Mammary epithelial cell (primary cell): ENCODE measurements at places on chromosomes 11 and 22.

GRCh38 chr22:44711690-44712555, 9.9 kb downstream of the PRR5 start:
- no peak for DNase-seq

GRCh38 chr11:33557201-33557600, 143.4 kb downstream of the C11orf91 start:
- DNase-seq = peak; percentile 92

DNA sequence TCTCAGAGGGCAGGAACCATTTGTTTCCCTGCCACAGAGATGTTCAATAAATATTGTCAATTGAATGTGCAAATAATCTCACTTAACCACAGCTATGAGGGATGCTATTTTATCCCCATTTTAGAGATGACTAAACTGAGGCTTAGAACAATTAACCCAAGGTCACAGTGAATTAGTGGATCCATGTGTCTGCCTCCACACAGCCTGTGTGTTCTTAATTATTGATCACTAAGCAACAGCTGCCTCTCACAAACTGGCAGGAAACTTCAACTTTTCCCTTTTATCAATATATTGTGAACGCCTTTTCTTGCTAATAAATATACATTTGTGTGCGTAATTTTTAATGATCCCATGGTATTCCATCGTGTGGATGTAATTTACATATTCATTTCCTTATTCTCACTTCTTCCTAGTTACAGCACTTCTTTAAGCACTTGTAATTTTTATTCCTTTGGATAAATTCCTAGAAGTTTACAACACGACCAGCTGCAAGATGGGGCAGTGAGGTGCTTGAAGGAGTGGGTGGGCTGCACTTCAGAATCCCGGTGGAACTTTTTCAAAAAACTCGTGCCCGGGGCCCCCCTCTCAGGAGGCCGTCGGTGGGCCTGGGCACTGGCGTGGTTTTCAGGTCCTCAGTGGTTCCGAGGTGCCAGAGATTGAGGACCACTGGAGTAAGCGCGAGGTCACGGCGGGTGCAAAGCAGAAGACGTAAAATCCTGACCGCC, 915 bp upstream of the SREBF2 start:
- DNase-seq = no peak

GRCh38 chr11:134072844-134073243, 4.0 kb downstream of the JAM3 start:
- no peak for DNase-seq

GRCh38 chr11:119370486-119371046, 10.9 kb downstream of the USP2 start:
- DNase-seq = no peak

DNA sequence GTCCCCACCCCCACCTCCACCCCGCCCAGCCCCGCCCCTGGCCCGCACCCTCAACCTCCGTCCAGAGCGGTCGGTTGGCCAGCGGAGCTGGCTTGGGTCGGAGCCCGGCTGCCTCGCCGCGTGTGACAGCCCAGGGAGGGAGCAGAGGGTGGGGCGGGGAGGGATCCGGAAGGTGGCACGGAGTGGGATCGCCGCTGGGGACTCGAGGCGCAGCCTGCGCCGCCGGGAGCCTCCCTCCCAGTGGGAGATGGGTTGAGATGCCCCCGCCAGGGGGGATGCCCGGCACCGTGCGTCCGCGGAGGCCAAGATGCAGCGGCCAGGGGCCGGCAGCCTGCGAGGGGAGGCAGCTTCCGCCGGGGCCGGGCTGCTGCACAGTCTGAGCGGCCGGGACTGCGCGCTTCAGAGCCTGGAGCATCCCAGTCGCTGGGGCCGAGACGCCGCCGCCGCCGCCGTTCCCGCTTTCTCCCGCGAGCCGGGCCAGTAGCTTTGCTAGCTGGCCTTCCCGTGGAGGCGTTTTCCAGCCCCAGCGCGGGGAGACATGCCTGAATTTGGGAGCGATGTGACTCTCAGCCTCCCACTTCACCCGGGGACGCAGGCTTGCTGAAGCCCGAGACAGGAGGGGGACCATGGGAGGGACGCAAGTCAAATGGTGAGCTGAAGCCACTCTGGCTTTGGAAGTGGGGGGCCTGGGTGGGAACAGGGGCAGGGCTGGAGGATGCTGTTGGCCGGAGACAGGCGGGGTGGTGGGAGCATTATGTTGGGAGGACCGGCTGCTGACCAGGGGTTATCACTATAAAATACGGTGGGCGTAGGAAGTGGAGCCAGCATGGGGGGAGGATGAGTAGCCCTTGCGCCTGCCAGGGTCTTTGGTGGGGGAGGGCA, 40.2 kb downstream of the DIXDC1 start:
- peak; percentile 37 for DNase-seq

DNA sequence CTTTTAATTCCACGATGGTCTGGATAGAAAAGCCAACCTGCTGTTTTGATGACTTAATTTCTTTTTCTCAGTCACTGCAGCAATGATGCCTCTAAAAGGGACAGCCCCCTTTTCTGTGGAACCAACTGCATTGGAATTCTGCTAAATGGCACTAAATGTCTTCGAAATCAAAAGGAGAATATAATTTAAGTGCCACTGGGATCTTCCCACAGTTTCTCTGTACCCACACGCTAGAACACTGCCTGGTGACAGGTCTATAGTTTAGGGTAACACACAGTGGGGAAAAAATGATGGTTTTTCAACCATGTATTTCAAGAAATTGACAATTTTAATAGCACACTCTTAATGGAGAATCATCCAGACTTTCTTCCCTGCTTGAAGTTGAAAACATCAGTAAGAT, 182.3 kb downstream of the OPCML start:
- no peak for DNase-seq

DNA sequence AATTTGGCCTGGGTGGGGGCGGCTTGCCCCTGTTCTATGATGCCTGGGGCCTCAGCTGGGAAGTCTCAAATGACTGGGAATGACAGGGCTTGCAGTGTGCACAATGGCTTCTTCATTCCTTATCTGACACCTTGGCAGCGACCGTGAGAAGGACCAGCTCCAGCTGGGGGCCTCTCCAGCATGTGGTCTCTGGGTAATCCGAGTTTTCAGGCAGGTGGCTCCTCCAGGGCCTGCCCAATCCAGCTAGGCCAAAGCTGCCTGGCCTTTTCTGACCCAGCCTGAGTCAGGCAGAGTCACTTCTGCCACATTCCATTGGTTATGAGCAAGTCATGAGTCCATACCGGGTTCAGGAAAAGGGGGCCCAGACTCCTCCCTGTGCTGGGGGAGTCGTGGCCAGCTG, 646.0 kb downstream of the OPCML start:
- DNase-seq = peak; percentile 59

- DNase-seq = no peak
Measured at GRCh38 chr11:26898799-26899198, 95.1 kb upstream of the FIBIN start.

DNA sequence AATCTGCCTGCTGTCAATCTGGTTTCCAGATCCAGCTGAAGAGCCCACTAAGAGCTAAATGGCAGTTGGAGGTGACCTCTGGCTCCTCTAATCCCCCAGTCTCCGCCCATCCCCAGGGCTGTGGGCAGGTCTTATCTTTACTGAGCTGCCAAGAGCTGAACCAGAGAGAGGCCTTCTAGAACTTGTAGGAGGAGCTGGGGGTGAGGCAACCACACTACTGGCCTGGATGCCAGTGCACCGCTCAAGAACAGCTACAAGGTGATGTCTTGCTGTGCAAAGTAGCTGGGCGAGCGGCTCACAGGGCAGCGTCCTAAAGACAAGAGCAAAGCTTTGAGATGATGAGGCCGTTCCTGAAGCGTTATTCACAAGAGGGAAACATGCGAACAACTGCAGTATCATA, 374.6 kb downstream of the CTTN start:
- no peak for DNase-seq

GRCh38 chr11:115437902-115438575, 66.2 kb downstream of the CADM1 start:
- DNase-seq = no peak

- no peak for DNase-seq
Measured at GRCh38 chr11:47908198-47908597, 60.0 kb upstream of the NUP160 start.

DNA sequence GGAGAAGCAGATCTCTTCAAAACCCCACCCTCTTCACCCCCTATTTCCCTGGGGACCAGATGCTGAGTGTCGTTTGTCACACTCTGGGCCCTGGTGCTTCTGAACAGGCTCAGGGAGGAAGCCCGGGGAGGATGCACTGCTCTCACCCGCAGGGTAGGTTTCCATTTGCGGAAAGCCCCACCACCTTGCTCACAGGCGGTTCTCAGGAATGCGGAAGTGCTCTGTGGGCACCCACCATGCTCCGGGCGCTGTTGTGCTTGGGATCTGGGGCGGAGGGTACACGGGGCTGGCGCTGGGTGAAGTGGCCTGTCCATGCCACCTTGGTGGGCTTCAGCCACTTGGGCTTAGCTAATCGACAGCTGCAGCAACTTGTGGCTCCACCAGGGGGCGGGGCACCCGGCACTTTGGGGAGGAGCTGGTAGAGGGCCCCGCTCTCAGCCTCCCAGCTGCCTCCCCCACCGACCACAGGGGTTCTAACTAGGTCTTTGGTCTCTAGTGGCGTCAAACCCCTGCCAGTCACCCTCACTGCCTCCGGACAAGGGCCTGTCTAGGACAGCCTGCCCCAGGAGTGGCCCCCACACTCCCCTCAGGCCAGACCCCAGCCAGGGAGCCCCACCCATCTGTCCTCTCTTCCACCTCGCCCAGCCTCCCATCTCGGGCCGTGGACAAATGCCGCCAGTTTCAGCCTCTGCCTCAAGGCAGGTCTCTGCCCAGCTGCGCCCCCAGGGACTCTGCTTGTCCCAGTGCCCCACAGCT, 7.4 kb downstream of the NDUFV1 start:
- peak; percentile 57 for DNase-seq

GRCh38 chr22:25750569-25751173, 8.7 kb downstream of the MYO18B start:
- DNase-seq = no peak

DNA sequence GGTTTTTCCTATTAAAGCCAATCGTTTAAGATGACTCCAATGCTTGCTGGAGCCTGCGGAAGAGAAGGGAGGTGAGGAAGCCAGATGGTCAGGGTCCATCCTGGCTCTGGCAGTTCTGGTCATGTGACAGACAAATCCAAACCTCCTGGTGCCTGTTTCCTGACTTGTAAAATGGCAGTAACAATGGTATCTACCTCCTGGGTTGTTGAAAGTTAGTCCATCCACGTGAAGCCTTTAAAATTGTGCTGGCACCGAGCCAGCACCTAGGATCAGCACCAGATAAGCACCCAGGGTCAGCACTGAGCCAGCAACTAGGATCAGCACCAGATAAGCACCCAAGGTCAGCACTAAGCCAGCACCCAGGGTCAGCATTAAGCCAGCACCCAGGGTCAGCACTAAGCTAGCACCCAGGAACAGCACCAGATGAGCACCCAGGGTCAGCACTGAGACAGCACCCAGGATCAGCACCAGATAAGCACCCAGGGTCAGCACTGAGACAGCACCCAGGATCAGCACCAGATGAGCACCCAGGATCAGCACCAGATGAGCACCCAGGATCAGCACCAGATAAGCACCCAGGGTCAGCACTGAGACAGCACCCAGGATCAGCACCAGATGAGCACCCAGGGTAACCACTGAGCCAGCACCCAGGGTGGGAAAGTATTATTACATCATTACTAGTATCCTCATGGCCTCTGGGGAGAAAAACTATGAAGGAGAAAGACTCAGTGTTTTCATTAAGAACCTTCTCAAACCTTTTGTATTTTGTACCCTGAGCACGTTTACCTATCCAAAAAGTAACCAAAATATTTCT, 17.2 kb downstream of the KIAA0930 start:
- no peak for DNase-seq

- DNase-seq = no peak
Measured at GRCh38 chr11:6571434-6572008, 31.9 kb downstream of the RRP8 start.

DNA sequence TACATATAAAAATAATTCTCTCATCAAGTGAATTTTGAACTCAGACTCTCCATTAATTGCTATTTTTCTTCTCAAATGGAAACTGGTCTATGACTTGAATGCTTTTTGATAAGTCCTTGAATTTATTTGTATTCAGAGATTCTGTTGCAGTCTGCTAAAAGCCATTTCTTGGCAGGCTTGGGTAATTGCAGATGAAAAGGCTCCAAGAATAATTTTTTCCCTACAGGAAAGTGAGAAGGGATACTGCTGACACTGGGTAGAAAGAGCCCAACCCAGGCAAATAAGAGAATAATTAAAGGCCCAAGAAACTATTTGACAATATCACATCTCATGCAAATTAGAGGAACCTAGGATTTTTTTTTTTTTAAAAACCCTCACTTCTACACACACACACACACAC, 246.5 kb upstream of the DDI1 start:
- DNase-seq = no peak

DNA sequence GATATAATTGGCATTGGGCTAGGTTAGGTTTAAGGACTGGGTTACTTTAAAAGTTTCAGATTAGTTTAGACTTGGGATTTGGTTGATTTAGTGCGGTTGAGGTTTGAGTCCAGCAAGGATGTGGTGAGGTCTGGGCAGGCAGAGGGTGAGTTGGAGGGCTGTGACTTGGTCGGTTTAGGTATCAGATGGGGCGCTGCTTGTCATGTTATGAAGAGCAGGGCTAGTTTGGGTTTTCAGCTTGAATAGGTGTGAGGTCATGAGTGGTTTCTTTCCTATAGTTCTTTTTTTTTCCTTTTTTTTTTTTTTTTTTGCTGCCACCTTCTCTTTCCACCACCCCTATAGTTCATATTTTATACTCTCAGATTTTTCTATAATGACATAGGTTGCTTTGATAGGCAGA, 4.8 kb downstream of the CLCF1 start:
- no peak for DNase-seq

GRCh38 chr11:8283465-8284230, 20.0 kb upstream of the LMO1 start:
- no peak for DNase-seq

DNA sequence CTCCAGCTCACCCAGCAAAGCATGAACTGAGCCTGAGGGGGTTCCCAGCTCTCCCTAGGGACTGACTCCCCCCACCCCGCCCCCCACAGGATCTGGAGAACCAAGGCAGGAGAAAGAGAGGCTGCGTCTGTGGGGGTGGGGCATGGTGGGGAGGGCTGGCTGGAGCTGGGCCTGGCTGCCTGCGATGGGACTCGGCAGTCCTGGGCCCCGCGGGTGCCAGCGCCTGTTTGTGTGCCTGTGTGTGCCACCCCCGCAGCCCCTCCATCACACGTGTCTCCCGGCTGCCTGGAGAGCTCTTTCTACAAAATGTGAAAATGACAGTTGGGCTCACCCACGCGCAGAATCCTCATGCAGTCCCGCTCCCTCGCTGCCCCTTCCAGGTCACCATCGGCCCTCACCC, 46.8 kb downstream of the CACNA1I start:
- no peak for DNase-seq

DNA sequence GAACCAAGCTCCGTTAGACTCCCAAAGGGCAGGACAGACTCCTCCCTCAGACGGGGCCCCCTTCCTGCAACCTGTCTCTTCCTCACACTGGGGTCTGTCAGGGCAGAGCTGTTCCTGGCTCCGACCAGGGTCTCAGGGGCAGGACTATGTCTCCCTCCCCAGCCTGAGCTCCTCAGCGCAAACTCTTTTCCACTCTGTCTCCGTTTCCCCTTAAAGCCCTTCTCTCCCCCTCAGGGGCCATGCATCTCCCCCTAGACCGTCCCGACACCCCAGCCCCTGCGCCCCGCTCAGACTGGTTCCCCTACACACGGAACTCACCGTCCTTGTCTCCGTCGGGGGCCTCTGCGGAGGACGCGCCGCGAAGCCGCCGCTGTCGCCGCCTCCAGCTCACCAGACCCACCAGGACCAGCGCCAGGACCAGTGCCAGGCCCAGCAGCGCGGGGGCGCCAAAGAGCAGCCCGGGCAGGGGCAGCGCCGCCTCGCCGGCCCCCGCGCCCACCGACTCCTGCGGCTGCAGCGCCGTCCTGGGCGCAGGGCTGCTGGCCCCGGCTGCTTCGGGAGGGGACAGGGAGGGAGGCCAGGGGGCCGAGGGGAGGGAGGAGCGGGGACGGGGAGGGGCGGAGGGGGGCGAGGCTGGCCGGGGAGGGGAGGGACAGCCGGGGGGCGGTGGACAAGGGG, 684 bp downstream of the TNFRSF13C start:
- no peak for DNase-seq
